Right cardiac atrium (tissue), 5 donors: ENCODE measurements at places on chromosomes 6 and 20. TPM values are rescaled to one million over a fixed set of nuclear protein-coding genes. Genes with fewer than 3 reads are reported as not detected.

GPLD1 gene
- total RNA-seq, result 1.2 TPM

THBS2 gene
- 26.8 TPM for total RNA-seq

SYCP2L gene
- total RNA-seq, result 0.72 TPM

ATP9A gene
- 18.4 TPM for total RNA-seq

C20orf204 gene
- total RNA-seq, result 0.21 TPM

CD24 gene
- 0.60 TPM for total RNA-seq

PNLDC1 gene
- total RNA-seq, result not detected

THEMIS gene
- total RNA-seq, result 0.60 TPM

CST4 gene
- not detected for total RNA-seq

OLIG3 gene
- total RNA-seq, result not detected

SMLR1 gene
- total RNA-seq, result not detected

HTR1E gene
- total RNA-seq, result not detected

C6orf52 gene
- 0.71 TPM for total RNA-seq

PI3 gene
- not detected for total RNA-seq

PGC gene
- not detected for total RNA-seq

VSTM2L gene
- total RNA-seq, result 124 TPM

MYLK4 gene
- total RNA-seq, result 2.7 TPM

PREX1 gene
- total RNA-seq, result 13.9 TPM

SAMD10 gene
- 4.9 TPM for total RNA-seq

MBOAT1 gene
- 6.1 TPM for total RNA-seq

GPR63 gene
- total RNA-seq, result 0.63 TPM

WFDC10B gene
- total RNA-seq, result not detected

CALHM4 gene
- total RNA-seq, result 0.26 TPM

DST gene
- total RNA-seq, result 204 TPM

MOG gene
- total RNA-seq, result 1.5 TPM

LAMA4 gene
- 33.5 TPM for total RNA-seq

PCK1 gene
- total RNA-seq, result 4.1 TPM

KIZ gene
- total RNA-seq, result 17.1 TPM

RFX6 gene
- total RNA-seq, result not detected

ELOVL4 gene
- 0.45 TPM for total RNA-seq

EPHA7 gene
- total RNA-seq, result 21.0 TPM

TCEA2 gene
- 46.3 TPM for total RNA-seq

HLA-DPA1 gene
- total RNA-seq, result 54.3 TPM

PRSS16 gene
- total RNA-seq, result 1.7 TPM

C4A gene
- 154 TPM for total RNA-seq

TNFRSF21 gene
- 5.6 TPM for total RNA-seq

AIF1 gene
- total RNA-seq, result 24.4 TPM

ZNF335 gene
- 8.5 TPM for total RNA-seq

SH3BGRL2 gene
- total RNA-seq, result 7.1 TPM

CLPSL1 gene
- total RNA-seq, result not detected
